Stimulated activated CD4-positive, alpha-beta T cell treated with anti-CD3 and anti-CD28 coated beads, Interleukin-15, amount 100 ng/mL, for 1 hour (primary cell): ENCODE measurements at places on chromosomes 6 and 20.

DNA sequence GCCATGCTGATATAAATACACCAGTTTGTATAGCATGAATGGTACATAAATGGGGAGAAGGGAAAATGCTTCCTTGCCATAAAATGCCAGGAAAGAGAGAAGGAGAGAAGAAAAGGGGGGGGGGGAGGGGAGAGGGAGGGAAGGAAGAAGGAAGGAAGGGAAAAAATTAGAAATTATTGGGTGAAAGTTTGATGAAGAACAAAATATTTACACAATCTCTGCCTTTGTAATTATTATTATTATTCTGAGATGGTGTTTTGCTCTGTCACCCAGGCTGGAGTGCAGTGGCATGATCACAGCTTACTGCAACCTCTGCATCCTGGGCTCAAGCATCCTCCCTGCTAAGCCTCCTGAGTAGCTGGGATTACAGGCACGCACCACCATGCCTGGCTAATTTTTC, 10.2 kb upstream of the ZDHHC14 start:
- DNase-seq, result no peak

GRCh38 chr6:24922170-24922569, 13.6 kb downstream of the RIPOR2 start:
- DNase-seq, result no peak

DNA sequence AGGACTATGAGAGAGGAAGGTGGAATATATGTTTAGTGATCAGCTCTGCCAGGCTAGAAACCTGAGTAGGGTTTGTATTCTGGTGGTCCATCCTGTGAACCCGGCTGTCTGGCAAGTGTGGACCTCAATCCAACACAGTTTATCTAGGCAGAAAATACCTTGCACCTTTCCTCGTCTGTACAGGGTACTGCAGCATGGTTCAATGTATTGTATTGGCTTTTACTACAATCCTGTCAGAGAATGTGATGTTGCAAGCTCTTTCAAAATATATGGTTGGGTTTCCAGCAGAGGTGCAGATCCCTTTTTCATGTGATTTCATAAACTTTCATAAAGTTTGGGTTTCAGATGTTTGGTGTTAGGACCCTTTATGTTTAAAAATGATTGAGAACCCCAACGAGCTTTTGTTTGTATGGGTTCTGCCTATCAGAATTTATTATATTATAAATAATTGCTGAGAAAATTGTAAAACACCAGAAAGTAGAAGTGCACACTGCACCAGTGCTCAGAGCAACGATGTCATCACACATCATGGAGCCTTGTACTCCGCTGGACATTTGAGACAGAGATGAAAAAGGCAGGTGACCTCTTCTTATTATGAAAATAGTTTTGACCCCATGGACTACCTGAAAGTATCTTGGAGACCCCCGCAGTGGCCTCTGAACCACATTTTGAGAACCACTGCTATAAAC, 106.6 kb downstream of the RTN4IP1 start:
- no peak for DNase-seq

GRCh38 chr6:38725414-38726183, 10.5 kb downstream of the DNAH8 start:
- no peak for DNase-seq

GRCh38 chr20:50636601-50637540, 54.5 kb downstream of the RIPOR3 start:
- no peak for DNase-seq

GRCh38 chr6:3316331-3316730, 57.6 kb downstream of the PSMG4 start:
- no peak for DNase-seq

- no peak for DNase-seq
These were observed 538.4 kb upstream of the CITED2 start for GRCh38 chr6:139912735-139913400.

GRCh38 chr6:87180105-87180728, 24.9 kb downstream of the ZNF292 start:
- no peak for DNase-seq

- no peak for DNase-seq
These were observed 173.2 kb downstream of the ZFAND3 start for GRCh38 chr6:37992749-37993148.

DNA sequence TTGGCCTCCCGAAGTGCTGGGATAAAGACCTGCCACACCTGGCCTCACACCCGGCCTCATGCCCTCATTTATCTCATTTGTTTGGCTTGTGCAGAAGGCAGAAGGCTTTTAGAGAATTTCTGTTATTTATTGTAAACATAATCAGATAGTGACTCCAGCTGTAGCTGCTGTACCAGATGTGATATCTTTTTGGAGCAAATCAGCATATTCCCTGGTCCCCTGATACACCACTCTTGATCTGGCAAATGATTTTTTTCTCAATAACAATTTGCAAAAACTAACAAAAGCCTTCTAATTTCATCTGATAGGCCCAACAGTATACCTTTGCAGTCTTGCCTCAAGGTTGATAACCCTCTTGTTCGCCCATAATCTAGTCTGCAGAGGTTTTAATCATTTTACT, 26.5 kb upstream of the TULP1 start:
- DNase-seq, result no peak

DNA sequence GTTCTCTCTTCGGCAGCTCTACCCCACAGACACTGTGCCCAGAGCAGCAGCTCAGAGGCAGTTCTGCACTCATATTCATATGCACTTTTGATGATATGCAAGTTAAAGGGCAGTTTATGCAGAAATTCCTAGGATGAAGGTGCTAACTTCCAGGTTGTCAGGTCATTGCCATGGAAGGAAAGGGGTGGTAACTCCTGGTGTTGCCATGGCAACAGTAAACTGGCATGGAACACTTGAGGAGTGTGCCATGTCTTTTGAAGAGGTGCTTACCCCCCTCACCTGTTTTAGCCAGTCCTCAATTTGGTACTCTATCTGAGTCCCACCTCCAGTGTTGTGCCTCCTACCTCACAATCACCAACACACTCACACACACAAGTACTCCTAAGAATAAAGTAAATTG, 539.4 kb upstream of the BTBD3 start:
- DNase-seq, result no peak

DNA sequence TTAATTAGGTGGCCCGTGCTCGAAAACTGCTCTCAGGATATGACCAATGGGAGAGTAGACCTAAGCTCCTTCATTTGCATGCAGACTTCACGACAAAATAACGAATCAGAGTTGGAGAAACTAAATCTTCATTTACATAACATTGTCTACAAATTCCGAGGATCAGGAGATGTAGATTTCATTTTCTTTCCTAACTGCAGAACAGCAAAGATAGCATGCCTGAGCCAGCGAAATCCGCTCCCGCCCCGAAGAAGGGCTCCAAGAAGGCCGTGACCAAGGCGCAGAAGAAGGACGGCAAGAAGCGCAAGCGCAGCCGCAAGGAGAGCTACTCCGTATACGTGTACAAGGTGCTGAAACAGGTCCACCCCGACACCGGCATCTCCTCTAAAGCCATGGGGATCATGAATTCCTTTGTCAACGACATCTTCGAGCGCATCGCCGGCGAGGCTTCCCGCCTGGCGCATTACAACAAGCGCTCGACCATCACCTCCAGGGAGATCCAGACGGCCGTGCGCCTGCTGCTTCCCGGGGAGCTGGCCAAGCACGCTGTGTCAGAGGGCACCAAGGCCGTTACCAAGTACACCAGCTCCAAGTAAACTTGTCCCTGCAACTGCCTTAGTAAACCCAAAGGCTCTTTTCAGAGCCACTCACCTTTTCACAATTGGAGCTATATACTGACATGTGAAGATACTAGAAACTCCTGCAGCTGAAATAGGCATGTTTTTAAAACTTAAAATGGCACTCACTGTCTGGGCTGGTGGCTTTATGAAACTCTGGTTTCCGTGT, 96.5 kb downstream of the HFE start:
- DNase-seq, result peak; percentile 30

GRCh38 chr20:61407561-61407960, 155.5 kb downstream of the CDH4 start:
- DNase-seq, result no peak

DNA sequence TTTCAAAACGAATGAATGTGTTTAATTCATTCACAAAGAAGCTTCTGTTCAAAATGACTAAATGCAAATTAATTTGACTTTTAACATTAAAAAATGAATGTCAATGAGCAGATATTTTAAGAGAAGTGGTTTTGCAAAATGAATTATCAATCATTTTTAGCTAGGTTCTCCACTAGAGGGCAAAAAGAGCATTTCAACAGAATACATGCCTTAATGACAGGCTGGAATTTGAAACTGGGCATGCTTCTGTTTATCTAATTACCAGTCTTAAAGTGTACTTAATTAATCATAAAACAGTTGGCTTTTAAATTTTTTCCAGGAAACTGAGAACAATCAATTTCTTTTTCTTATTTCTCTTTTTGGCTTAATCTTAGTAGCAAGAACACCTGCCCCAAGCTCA, 63.8 kb upstream of the TINAG start:
- DNase-seq, result no peak

GRCh38 chr6:148203970-148204369, 138.7 kb upstream of the SASH1 start:
- no peak for DNase-seq

DNA sequence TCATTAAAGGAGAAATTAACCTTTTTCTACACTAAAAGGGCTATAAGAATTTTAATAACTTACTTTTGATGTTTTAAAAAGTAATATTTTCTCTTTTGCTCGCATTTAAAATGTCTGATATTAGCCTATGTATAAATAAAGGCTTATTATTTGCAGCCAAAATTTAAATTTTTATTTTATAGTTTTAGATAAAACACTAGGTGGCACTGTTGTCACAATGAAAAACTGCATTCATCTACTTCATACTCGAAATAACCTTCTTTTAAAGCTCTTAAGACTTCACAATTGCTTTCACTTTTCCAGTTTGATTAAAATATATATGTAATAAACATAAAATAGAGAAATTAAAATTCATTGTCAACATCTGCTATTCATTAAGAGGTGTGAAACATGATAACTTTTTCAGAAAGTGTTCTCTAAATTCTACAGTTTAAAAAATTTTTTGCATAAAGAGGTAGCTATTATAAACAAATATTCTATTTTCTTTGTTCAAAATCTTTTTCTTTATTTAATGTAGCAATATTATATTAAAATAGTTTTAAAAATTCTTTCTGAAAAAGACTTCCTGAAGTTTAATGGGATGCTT, 78.8 kb upstream of the DEFB112 start:
- no peak for DNase-seq

GRCh38 chr6:1297746-1298145, 14.2 kb upstream of the FOXQ1 start:
- DNase-seq, result no peak

DNA sequence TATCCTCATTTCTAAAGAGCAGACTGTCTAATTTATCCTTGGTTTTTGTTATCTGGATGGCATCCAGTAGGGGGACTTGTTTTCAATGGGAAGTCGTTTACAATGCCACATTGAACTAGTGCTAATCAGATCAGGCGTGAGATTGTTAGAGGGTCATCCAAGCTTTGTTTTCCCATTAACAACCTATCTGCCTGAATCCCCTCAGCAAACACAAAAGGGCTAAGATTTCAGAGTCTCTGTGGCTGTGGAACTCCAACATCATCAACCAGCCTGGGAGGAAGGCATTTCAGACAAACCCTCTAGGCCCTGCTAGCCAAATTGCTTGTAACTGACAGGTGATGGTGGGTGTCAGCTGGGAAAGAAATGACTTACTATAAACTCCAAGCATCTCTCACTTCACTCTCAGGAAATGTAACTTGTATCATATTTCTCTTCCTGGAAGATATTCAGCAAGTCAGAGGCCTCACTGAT, 47.7 kb downstream of the COL19A1 start:
- DNase-seq, result no peak

- no peak for DNase-seq
These were observed 19.3 kb downstream of the RPRD1B start for GRCh38 chr20:38052870-38053269.

DNA sequence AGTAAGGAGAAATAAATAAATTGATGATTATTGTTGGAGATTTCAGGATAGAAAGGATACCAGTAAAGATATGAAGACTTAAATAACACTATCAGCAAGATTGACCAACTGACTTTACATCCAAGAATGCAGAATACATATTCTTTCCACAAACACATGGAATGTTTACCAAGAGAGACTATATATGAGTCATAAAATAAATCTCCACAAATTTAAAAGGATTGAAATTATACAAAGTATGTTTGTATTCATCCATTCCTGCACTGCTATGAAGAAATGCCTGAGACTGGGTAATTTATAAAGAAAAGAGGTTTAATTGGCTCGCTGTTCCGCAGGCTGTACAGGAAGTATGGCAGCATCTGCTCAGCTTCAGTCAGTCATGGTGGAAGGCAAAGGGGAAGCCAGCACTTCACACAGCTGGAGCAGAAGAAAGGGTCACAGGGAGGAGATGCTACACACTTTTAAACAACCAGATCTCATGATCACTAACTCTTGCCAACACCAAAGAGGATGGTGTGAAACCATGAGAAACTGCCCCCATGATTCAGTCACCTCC, 56.7 kb upstream of the TNFRSF21 start:
- DNase-seq, result no peak

DNA sequence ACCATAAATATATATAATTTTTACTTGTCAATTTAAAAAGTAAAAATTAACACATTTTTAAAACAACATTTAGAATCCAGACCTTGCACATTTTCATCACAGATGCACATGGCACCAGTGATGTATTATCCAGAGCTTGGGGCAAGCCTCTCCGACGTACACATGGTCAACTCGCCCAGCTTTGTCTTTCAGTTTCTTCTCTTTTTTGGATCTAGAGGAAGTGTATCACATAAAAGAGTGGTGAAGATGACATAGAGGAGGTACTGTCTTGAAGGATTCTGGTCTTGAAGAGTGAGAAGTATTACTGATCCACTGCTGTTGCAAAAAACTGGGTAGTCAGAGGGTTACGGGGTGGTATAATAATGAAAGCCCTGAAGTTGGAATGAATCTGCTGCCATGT, 46.9 kb upstream of the TAB2 start:
- no peak for DNase-seq

DNA sequence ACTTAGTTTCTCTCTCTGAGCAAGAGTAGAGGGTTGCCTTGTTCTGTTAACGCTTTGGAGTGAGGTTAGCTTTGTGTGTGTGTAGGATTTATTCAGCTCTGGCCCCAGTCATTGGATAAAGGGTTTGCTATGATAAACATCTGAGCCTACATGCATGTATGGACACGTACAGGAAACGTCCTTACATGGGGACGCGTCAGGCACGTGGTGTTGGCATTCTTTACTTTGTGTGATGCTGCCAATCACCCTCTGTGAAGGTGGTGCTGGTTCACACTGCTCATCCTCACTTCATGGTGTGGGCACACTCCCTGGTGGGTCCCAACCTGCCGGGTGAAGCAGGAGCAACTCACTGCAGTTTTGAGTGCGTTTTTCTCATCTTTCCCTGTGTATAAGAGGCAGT, 53.4 kb upstream of the CD93 start:
- no peak for DNase-seq

- no peak for DNase-seq
These were observed 121.7 kb upstream of the MARCKS start for GRCh38 chr6:113735491-113735890.

GRCh38 chr20:51609251-51609650, 66.7 kb upstream of the NFATC2 start:
- DNase-seq, result no peak

GRCh38 chr20:61404303-61404702, 152.2 kb downstream of the CDH4 start:
- DNase-seq, result no peak
